ENCODE measurements at places on chromosomes 11 and 22. TPM values are rescaled to one million over a fixed set of nuclear protein-coding genes. Genes with fewer than 3 reads are reported as not detected.

Gene TRIM49
- total RNA-seq: not detected

Gene IGSF9B
- under 0.01 TPM for total RNA-seq

Gene ART1
- not detected for total RNA-seq

Gene TH
- not detected for total RNA-seq

Gene OR5P2
- total RNA-seq: not detected

Gene MS4A6A
- total RNA-seq: not detected

Gene SLC22A6
- total RNA-seq: not detected

Gene OR5A2
- not detected for total RNA-seq

Gene P2RX6
- total RNA-seq: 0.47 TPM

Gene TLCD5
- total RNA-seq: 4.7 TPM

Gene RFPL2
- not detected for total RNA-seq

Gene CARD16
- 24.5 TPM for total RNA-seq

Gene GLYATL1
- 0.08 TPM for total RNA-seq

Gene OR51B2
- not detected for total RNA-seq

Gene PNPLA3
- 2.4 TPM for total RNA-seq

Gene RAB36
- total RNA-seq: 1.8 TPM

Gene ANO5
- total RNA-seq: under 0.01 TPM

Gene MUC2
- total RNA-seq: not detected

Gene SOX6
- 8.0 TPM for total RNA-seq

Gene VSTM5
- total RNA-seq: under 0.01 TPM

Gene LRRC4C
- total RNA-seq: under 0.01 TPM

Gene ANO9
- not detected for total RNA-seq

Gene SLC22A9
- total RNA-seq: not detected

Gene SLC25A1
- 58.3 TPM for total RNA-seq

Gene SUSD2
- 1.2 TPM for total RNA-seq

Data from smooth muscle cell of the coronary artery (primary cell).